ENCODE measurements at places on chromosomes 3 and 15.

GRCh38 chr3:171320750-171321558, 139.3 kb downstream of the TNIK start:
- DNase-seq = no peak

DNA sequence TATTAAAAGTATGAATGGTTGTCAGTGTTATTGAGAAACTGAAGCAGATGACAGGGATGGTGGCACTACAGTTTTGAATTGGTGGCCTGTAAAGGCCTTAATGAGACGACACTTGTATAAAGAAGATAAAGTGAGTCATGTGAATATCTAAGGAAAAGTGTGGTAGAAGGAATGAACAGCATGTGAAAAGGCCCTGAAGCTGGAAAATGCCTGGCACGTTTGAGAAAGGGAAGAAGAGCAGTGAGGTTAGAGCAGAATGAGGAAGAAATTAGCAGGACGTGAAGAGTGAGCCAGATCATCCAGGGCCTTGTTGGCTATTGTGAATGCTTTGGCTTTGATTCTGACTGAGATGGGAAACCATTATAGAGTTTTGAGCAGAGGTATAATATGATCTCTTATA, 387.6 kb upstream of the DPH6 start:
- no peak for DNase-seq

DNA sequence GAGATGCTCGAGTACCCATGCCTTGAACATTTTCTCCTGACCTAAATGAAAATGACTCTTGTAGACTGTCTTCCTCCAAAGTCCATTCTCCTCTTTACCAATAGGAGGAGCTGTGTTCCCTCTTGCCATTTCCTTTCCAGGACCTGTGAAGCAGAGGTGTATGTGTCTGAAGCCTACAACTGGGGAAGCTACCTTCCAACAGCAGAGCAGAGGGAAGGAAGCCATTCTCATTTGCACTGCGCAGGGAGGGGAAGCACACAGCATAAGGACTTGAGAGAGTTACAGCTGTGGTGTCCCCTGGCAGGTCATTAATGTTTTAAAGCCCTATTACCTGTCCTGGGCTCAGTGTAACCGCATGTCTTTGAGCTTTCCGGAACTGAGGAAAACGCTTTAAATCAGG, 38.7 kb downstream of the HSPBAP1 start:
- peak; percentile 61 for DNase-seq

DNA sequence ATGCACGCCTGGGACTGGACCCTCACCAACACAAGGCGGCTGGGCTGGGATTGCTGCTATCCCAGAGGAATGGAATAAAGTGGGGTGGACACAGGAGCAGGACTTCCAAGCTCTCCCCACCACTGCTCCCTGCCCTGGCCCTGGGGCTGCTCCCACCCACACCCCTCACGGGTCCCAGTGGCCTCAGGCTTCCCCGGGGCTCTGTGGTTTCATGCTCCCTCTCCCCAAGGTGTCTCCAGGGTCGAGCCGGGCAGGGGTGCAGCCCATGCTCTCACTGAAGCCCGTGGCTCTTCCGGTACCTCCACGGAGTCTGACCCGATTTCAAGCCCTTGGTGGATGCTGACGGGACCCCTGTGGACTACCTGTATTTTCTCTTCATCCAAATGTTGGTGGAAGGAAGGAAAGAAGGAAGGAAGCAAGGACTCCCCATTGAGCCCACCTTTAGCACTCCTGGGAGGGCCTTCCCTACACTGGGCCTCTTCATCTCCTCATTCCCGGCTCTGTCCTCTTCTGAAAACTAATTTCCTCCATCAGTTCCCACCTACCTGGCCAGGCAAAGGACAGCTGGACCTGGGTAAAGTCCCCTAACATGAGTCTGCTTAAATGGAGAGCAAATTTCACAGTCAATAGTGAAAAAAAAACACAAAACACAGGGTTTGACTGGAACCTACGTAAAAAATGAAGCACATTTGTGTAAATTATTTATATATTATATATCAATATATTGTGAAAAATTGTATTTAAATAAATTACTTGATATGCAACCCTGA, 44.0 kb upstream of the PCSK6 start:
- no peak for DNase-seq

- DNase-seq = no peak
These were observed 214.9 kb downstream of the TCF12 start for GRCh38 chr15:57133127-57133968.

DNA sequence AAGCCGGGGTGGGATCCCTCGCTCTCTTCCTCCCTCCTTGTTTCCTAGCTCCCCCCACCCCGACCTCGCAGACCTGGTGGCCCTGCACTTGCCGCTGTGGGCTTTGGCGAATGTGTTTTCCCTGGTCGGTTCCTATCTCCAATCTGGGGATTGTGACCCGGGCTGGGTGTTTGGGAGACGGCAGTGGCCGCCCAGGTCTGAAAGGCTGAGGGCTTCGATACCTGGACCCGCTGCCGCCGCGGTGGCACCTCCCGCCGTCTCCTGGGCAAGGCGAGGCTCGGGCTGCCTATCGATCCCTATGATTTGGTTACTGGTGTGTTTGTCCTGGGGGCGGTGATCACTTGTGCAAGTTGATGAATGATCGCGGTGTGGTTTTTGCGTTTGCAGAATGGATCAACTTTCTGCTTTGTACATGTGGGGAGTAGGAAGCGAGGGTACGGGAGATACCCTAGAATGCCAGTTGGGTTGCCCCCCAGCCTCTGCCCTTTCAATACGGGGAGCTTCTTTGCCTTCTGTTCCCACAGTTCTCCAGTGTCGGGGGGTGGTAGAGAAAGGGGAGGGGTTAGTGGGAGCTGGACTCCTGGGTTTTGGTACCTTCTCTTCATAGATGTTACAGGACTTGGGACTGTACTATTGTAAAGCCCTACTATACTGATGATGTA, 3.0 kb downstream of the BBX start:
- DNase-seq = no peak

DNA sequence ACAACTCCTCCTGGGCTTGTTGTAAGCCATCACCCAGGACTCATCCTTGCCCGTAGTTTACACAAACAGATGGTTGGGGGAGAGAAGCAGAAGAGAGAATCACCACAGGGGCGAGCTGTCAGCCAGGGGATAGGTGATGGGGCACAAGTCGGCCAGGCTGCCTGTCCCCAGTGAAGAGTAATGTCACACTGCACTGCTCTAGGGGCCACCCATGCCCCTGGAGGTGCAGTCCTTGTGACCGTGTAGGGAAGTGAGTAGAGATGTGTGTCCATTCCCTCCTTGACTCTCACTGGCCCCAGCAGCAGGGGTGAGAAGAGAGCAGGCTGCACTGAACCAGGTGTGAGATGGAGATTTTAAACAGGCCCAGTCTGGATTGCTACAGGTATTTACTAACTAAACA, 17.1 kb upstream of the PRSS50 start:
- DNase-seq = no peak

DNA sequence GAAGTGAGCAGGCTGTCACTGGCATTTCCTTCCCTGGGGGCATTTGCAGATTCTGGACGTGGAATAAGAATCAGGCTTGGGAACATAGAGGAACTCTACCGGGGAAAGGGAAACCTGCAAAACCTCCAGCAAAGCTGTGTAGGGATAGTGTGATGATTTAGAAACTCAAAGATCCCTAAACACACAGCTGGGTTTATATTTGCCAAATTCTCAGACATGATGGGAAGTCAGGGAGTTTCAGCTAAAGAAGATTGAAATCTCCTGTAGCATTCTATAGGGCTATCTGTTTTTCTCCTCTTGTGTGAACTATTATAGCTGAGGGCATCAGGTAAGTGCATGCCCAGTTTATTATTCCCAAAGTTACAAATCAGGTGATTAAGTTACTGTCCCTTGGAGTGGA, 9.2 kb upstream of the CLEC3B start:
- DNase-seq = no peak

DNA sequence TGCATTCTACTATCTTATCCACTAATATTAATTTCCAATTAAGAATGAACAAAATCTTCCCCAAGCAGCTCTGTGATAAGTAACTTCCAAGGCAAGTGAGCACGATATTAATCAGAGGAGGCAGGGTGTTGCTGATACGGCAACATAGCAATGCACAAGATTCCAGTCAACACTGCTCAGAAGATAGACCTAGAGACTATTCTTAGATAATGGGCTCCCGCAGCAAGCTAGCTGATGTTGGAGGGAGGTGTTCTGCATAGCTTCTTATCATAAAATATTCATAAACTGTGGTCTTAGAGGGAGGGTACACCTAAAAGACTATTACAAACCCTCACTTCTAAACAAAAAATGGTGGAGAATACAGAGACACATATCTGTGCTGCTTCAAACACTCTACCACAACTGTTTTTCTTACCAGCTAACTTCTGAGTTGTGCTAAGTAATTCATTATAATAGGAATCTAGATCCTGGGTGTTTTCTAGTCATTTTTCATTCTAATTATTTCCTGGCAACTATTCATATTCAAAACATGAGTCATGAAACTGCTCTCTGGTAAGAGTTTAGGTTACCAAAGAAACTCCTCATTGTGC, 382.0 kb upstream of the SOX14 start:
- no peak for DNase-seq

DNA sequence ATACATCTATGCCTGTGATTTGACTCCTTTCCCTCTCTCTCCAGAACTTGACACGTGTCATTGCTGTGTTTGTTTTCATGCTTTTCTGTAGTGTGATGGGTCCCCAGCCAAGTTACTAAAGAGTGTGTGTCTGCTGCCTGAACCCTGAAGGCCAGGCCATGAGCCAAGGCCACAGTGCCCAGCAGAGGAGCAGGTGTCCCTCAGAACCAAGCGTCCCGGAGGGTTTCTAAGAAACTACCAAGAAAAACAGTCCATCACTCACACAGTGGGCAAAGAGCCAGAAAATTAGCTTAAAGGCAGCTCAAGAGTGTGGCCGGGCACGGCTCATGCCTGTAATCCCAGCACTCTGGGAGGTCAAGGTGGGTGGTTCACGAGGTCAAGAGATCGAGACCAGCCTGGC, 35.2 kb downstream of the FBXO45 start:
- no peak for DNase-seq

All from CD4-positive, alpha-beta T cell treated with Interferon alpha-2 for 1 hour (primary cell).